Inflammatory macrophage treated with lipopolysaccharide for 1 hour (primary cell): ENCODE measurements at places on chromosomes 7 and 10.
A peak's percentile ranks its signal among the peaks of the same experiment; 100 is the strongest.

DNA sequence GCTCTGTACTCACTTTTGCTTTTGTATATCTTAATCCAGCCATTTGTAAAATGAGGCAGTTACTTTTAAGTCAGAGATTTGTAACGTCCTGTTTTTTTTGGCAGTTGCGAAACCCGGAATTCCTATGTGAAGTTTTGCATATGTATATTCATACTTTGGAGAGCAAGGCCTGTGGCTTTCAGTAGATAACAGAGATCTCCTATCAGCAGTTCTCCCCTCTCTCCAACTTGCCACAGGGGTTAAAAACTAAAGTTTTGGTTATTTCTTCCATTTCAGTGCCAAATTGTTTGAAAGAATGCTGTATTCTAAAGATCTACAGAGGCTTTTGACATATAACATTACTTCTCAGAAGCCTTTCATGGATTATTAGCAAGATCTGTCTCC, 102.4 kb downstream of the EXOC4 start:
- DNase-seq: peak; percentile 78

DNA sequence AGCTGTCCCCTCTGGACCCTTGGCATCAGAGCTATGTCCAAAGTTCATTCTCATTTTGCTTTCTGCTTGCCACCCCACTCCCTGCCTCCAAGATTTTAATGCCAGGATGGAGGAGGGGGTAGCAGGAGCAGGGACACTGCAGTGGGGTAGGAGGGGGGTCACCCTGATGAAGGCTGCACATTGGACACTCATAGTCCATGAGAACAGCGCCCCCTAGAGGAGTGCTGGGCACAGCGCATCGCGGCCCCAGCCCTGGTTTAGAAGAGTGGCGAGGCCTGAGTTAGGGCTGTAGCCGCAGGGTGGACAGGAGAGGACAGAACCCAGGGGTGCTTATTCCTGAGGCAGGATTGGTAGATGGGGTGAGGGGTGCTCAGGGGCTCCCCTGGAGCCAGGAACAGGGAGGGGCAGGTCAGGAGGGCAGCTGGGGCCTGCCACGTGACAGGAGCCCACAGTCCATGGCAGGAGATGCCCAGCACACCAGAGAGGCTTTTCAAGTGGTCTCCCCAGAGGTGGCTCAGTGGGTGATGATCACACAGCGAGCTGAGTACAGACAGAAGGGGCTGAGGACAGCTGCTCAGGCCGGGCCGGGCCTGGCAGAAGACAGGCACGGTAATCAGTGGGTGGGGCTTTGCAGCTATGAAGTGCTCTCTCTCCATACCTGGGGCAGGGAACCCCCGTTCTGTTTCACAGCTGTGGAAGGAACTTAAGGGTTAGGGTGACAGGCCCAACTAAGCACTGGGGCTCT, 71.4 kb downstream of the NEURL1 start:
- no peak for DNase-seq

DNA sequence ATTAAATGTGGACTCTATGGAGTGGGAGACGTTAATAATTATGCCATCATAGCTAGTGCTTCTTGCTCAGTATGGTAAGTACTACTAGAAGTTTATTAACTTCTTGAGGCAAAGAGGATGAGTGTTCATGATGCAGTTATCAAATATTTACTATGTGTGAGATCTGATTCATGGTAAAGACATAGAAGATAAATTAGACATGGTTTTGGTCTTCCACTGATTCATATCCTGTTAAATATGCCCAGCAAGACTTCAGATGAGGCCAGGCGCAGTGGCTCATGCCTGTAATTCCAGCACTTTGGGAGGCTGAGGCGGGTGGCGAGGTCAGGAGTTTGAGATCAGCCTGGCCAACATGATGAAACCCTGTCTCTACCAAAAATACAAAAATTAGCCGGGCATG, 547.1 kb upstream of the ANKRD30A start:
- DNase-seq: no peak

GRCh38 chr10:82685087-82685486, 810.1 kb downstream of the NRG3 start:
- DNase-seq: no peak

DNA sequence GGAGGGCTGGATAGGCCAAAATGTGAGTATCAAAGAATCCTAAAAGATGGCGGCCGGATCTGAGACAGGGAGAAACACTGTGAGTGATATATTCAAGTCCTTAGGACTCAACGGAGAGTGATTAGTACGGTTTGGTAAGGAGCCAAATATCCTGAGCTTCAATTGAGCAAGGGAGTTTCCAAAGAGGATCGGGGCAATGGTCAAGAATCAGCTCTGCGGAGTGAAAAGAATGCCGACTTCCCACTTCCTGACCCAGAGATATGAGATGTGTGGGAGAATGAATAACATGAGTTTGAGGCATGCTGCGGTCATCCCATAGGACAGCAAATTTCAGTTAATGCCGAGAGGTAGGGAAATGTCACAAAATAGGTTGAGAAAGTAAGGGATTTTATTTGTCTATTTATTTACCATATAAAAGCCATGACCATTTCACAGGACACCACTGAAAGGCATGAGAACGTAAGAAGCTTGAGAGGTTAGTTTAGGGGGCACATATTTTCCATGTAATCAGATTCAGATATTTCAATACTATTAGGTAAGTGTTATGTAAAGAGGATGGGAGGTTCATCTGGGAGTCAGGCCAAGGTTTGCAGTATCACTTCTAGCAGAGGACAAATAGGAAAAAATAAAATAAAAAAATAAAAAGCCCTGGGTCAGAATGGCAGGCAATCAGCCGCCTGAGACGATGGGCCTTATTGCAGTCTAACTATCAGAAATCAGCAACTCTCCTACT, 165.6 kb downstream of the HGF start:
- DNase-seq: no peak

DNA sequence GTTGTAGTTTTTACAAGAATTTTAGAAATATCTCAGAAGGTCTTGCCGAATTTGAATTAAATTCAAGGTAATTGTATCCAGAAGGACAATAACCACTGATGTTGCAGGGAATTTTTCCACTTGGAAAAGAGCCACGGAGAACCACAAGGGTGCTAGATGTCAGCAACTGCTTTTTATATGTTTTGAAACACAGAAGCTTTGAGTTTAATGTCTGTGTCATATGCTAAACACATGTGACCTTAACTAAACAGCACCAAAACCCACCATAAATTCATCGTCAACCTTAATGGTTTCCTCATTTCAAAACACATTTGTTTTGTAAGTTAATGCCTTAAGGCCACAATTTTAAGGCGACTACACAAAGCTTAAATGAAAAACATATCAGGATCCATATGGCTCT, 106.9 kb downstream of the COL28A1 start:
- DNase-seq: no peak

- peak; percentile 31 for DNase-seq
Measured at GRCh38 chr10:28890121-28890950, 213.0 kb downstream of the BAMBI start.

GRCh38 chr10:707456-707855, 18.0 kb upstream of the DIP2C start:
- DNase-seq: no peak

GRCh38 chr10:78745441-78745840, 323.3 kb upstream of the ZMIZ1 start:
- no peak for DNase-seq

GRCh38 chr10:116654816-116655215, 34.1 kb downstream of the PNLIPRP2 start:
- peak; percentile 13 for DNase-seq

DNA sequence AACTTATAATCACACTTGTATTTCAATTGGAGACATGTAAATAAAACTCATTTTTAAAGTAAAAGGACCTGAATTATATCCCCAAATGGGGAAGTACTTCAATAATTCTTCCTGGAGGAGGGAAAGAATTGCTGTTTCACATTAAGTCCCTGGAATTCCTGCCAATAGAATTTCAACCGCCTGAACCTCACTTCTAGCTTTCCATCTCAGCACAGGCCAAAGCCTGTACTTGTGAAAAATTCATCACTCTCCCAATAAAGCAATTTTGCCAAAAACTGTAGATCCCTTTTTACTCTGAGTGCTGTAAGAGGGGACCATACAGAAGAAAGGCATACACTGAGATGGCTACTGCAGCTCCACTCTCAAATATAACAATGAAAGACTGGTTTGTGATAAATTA, 54.8 kb downstream of the CADPS2 start:
- no peak for DNase-seq

DNA sequence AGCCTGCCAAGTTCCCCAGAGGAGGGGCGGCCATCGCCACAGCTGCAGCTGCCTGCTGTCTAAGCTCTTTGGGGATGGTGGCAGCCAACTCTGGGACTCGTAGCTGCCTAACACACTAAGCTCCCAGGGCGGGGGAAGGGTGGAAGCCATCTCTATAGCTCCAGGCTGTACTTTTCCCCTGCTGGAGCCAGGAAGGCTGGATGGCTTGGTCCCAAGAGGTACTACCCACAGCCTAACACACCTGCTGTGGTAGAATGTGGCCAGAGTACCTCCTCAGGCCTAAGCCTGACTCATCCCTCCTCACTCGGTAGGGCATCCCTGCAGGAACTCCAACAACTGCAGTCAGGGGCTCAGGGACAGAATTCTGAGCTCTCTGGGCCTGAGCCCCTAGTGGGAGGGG, 151.7 kb upstream of the TAC1 start:
- no peak for DNase-seq

DNA sequence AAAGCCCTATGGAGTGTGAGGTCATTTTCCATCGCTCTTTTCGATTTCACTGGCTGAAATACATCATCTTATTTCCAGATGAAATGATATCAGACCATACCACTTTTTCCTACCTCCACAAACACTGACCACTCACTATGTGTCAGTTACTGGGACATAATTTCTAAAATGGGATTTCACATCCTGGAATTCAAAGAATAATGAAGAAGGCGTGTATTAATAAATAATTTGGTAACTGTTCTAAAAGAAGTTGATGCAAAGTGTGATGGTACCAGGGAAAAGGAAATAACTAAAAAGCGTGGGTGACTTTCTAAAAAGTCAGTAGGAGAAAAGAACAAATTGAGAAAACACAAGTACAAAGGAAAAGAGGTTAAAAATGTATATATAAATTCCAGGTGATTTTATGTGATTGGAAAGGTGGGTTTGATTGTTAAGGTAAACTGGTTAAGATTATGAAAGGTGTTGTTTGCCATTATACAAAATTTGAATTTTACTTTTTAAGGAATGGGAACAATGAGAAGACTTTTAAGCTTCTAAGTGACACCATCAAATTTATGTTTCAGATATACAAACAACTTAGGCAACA, 764 bp upstream of the NDUFA5 start:
- DNase-seq: no peak

DNA sequence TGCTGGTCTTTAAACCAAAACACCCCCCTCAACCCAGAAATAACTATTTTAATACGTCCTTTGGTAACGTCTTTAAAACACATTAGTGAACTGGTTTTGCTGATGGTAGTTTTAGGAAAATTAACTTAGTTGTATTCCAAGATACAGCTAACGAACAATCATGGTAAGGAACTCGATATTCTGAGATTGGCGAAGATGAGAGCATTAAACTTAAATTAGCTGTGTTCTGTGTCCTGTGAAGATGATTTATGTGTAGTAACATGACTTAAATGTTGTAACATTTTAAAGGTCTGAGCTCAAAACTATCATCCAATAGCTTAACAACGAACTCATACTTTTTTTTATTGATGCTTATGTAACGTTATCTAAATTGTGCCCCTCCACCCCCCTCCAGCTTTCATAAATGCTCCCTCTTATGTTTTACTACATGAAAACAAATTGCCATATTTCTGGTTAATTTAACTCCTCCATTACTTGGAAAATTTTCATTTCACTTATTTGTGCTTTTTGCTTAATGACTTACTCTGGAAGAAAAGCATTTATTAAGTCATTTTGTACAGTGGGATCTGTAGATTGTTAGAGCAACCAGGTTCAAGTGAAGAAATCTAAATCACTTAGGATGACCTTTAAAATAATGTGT, 1.7 kb downstream of the SDK1 start:
- no peak for DNase-seq

GRCh38 chr10:89391907-89392756, at the start of gene IFIT1:
Gene IFIT1 (plus strand): TSS chr10:89392623. CDS start chr10:89392713, 90 bp downstream.
- DNase-seq: peak; percentile 95

GRCh38 chr10:67723601-67724000, 27.6 kb upstream of the CTNNA3 start:
- DNase-seq: no peak

DNA sequence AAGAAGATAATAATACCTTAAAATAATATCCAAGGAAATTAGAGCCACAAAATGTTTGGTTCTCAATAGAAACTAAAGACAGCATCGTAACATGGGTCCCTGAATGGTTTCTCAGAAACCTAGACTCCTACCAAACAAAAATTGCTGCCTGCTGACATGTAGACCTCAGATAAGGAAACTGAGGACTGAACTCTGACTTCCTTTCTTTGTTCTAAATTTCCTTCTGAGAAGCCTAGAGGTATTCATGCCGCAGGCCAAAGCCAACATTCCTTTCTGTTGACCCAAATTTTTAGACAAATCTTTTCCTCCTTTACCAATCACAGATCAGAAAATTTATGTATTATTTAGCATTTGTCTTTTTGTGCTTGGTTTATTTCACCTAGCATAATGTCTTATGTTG, 816.7 kb upstream of the PHF14 start:
- no peak for DNase-seq
